ENCODE measurements at places on chromosomes 2 and 18.

DNA sequence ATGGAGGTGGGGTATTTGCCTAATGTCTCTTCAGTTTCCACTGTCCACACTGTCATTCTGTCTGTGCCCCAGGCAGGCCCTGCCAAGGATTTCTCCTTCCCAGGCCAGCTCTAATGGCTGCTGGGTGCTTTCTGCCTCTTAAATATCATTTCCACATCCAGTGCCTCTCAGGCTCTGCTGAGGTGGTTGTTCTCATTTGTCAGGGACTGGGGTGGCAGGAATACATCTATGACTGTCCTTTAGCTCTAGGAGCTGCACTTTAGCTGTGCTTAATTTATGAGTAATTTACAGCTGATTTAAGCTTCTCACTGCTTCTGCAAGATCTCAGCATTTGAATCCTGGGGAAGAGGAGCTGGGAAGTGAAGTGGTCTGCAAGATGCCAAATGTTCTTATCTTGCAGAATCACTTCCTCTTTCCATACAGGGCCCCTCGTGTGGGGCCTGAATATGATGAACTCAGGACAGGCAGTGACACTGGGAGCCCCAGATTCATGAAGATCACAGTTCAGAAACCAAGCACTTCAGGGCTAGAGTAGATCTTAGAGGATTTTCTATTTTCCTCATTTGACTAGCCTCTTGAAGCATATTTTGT lies 150.2 kb downstream of the FSHR start:
- no peak overlapping the region for H3K4me3 ChIP-seq
- H3K27me3 ChIP-seq: no peaks in the 10 kb centered on the region
- no peaks in the 10 kb centered on the region for H3K4me1 ChIP-seq
- no peaks in the 10 kb centered on the region for H3K36me3 ChIP-seq
- no peak for DNase-seq

GRCh38 chr2:3490191-3491170 lies 28.9 kb downstream of the ADI1 start:
- H3K4me3 ChIP-seq: no peak overlapping the region
- H3K4me1 ChIP-seq: no peaks in the 10 kb centered on the region
- no peaks in the 10 kb centered on the region for H3K27me3 ChIP-seq
- DNase-seq: no peak
- H3K27ac ChIP-seq: no peak overlapping the region
- H3K36me3 ChIP-seq: peaks cover 3% of the 10 kb centered on the region

DNA sequence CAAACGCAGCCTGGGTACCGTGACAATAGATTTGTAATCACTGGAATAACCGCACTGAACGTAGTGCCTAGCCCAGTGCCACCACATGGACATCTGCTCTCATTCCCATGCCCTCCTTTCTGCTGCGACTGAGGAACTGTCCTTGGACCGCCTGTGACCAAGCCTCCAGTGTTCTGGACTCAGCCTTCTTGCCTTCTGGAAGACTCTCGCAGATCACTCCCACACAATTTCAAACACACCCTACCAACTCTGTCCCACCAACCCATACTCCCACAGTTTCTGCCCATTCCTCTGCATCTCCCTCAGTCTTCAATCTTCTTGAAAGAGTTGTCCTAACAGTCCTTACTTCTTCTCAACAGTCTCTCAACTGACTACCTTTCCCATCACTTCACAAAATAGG lies 2.1 kb downstream of the RNF149 start:
- no peaks in the 10 kb centered on the region for H3K27me3 ChIP-seq
- peaks cover 71% of the 10 kb centered on the region for H3K4me1 ChIP-seq
- DNase-seq: no peak
- H3K27ac ChIP-seq: peak overlapping the region; percentile 96
- H3K36me3 ChIP-seq: peaks cover 30% of the 10 kb centered on the region

DNA sequence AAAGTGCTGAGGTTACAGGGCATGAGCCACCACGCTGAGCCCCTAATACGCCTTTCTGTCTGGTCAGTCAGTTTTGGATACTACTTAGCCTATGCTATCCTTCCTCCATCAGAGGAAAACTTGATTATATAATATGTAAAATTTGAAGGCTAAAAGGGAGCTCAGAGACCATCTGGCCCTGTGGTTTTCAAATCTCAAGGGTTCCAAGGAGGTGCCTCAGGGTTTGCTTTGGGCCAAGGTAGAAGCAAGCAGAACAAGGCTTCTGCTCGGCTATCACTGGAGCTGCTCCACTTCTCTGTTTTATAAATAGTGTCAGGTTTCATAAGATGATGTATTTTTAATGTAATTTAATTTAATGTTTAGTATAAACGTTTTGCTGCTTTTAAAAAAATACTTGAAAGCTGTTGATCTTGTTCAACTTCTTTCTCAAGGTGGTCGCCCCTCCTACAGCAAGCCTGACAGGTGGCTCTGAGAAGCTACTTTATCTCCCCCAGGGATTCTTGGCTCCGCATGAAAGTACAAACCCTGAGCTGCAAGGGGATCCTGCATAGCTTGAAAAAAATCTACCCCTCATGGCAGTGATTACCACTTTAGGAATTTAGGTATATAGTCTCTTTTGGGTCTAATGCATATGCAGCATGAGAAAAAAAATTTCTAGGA lies 290.3 kb downstream of the CNTNAP5 start:
- no peaks in the 10 kb centered on the region for H3K4me1 ChIP-seq
- H3K27ac ChIP-seq: no peak overlapping the region
- no peak for DNase-seq
- H3K36me3 ChIP-seq: no peaks in the 10 kb centered on the region

DNA sequence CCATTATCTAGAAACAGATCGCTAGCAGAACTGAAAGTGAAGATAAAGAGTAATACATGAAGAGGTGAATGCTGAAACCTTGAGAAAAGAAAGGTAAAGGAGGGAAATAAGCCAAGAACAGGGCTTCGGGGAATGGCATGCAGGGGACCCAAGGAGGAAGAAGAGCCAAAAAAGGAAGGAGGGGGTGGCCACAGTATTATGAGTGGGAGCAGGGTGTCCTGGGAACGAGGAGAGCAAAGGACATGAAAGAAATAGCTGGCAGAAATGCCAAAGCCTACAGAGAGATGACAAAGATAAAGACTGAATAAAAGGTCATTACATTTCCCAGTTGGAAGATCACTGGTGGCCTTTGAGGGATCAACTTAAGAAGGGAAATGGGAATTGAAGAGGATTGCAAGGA lies 82.9 kb downstream of the ACTR3 start:
- H3K4me3 ChIP-seq: no peak overlapping the region
- H3K36me3 ChIP-seq: peaks cover 19% of the 10 kb centered on the region
- H3K4me1 ChIP-seq: peaks cover 18% of the 10 kb centered on the region
- DNase-seq: no peak
- H3K27ac ChIP-seq: peak overlapping the region; percentile 7
- no peaks in the 10 kb centered on the region for H3K27me3 ChIP-seq

- no peak for DNase-seq
- no peaks in the 10 kb centered on the region for H3K36me3 ChIP-seq
- H3K4me3 ChIP-seq: no peak overlapping the region
- H3K27me3 ChIP-seq: no peaks in the 10 kb centered on the region
These were observed 401.3 kb downstream of the KCNJ3 start for GRCh38 chr2:155099784-155100183.

GRCh38 chr2:7709907-7710306 lies 792.7 kb downstream of the RNF144A start:
- peaks cover 10% of the 10 kb centered on the region for H3K36me3 ChIP-seq
- no peaks in the 10 kb centered on the region for H3K27me3 ChIP-seq
- no peak overlapping the region for H3K27ac ChIP-seq
- no peak for DNase-seq
- no peak overlapping the region for H3K4me3 ChIP-seq
- peaks cover 18% of the 10 kb centered on the region for H3K4me1 ChIP-seq

GRCh38 chr2:7201851-7202250 lies 284.6 kb downstream of the RNF144A start:
- H3K27ac ChIP-seq: no peak overlapping the region
- no peak for DNase-seq
- peaks cover 4% of the 10 kb centered on the region for H3K4me1 ChIP-seq
- peaks cover 4% of the 10 kb centered on the region for H3K27me3 ChIP-seq

GRCh38 chr2:70084973-70085710 lies 2.1 kb upstream of the PCBP1 start:
- peak overlapping the region; percentile 99 for H3K27ac ChIP-seq
- H3K27me3 ChIP-seq: no peaks in the 10 kb centered on the region
- H3K4me1 ChIP-seq: peaks cover 49% of the 10 kb centered on the region
- H3K4me3 ChIP-seq: peak overlapping the region; percentile 92
- DNase-seq: peak; percentile 44

- H3K27ac ChIP-seq: no peak overlapping the region
- peaks cover 2% of the 10 kb centered on the region for H3K36me3 ChIP-seq
- H3K4me1 ChIP-seq: peaks cover 21% of the 10 kb centered on the region
- peaks cover 2% of the 10 kb centered on the region for H3K27me3 ChIP-seq
- no peak for DNase-seq
These were observed 51.8 kb downstream of the SERTAD2 start for GRCh38 chr2:64601785-64602391.

DNA sequence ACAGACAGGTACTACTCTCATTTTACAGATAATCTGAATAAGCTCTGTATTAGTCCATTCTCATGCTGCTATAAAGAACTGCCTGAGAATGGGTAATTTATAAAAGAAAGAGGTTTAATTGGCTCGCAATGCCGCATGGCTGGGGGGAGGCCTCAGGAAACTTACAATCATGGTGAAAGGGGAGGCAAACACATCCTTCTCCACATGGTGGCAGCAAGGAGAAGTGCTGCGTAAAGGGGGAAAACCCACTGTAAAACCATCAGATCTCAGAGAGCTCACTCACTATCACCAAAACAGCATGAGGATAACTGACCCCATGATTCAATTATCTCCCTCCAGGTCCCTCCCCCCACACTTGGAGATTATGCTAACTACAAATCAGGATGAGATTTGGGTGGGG lies 254.4 kb downstream of the KCNE4 start:
- no peaks in the 10 kb centered on the region for H3K4me1 ChIP-seq
- H3K4me3 ChIP-seq: no peak overlapping the region
- H3K27ac ChIP-seq: no peak overlapping the region
